ENCODE measurements at places on chromosomes 2 and 18.
A peak's percentile ranks its signal among the peaks of the same experiment; 100 is the strongest.

DNA sequence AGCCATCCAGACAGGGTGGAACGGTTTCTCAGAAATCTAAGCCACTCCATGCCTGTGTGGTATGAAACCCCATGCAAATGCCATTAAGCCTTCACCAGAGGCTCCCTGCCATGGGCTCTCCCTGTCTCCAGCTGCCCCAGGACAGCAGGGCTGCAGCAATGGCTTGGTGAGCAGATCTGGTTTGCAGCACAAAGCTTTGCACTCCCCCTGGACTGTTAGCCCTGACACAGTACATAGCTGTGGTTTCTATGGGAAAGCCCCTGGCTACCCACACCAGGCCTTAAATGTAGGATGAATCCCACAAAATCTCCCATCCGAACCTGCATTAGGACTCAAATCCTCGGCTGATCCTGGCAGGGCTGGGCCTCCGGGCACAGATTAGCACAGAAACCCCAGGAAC is 291.6 kb downstream of the TNS1 start:
- DNase-seq: no peak

GRCh38 chr18:7927119-7927518 is 360.0 kb downstream of the PTPRM start:
- no peak for DNase-seq

DNA sequence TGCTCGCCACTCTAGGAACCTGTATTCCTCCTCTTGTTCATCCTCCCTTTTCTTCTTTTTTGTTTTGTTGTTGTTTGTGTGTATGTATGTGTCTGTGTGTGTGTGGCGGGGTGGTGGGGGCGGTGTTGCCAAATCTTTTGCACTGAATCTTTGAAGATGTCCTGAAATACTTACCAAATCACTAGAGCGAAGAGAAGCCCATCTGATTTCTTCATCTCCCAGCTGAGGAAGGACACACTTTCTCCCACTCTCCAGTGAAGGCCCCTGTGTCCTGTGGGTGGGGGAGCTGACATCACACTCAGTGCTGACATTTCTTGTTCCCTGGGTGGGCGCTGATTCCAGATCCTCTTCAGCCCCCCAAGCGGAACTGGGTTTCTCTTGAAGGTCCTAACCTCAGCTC is 74.5 kb downstream of the NEDD4L start:
- no peak for DNase-seq

DNA sequence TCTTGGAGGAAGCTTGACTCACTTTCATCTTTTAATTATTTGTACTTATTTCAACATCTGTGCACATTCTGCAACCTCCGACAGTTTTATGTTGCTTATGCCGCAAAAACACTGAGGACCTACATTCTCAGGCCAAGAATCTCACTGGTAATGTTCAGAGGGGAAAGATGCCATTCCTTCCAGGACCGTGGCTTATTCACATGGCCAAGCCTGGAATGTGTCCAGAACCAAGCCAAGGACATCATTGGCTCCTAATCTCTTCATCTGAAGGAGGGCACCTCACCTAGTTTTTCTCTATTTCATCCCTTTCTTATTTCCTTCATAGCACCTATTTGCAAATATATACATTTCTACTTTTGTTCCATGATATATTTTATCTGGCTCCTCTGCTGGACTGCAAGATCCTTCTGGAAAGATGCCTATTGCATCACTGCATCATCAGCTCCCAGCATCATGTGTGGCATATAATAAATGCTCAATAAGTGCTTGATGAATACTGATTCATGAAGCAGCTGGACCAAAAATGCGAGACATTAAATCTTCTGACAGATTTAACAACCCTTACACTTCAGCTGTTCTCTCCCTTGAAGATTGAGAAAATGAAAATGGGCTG is 377.1 kb downstream of the TNS1 start:
- DNase-seq: no peak

GRCh38 chr18:76395609-76396008 is 99.4 kb downstream of the ZNF516 start:
- DNase-seq: no peak

DNA sequence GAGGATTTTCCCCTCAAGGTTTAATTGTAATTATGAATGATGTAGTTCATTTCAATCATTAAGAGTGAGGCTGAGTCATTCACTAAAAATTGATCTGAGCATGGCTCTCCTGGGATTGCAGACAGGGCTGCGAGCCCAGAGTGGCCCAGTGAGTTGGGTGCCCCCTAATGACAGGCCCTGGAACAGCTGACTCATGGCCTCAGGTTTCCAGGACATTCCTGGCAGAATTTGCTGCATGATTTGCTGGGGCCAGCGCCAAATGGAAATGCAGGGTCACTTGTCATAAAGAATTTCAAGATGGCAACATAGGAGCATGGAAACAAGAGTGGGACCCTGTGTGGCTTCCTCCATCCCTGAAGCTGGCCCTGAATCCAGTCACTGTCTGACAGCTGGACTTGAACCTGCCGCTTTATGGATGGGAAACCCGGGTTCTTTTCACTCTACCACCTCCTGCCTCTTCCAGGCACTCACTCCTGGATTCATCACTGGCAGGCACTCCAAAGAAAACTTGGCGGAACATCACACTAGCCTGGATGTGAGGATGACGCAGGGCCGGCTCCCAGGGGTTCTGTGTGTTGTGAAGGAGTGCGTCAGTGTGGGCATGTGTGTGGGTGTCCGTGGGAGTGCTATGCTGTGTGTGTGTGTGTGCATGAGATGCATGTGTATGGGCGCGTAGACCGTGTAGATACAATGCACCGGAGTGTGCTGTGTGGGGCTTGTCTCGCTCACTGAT is 15.2 kb downstream of the OTOF start:
- peak; percentile 51 for DNase-seq

GRCh38 chr2:63738019-63738418 is 103.7 kb upstream of the UGP2 start:
- DNase-seq: no peak

- DNase-seq: no peak
These were observed 1407.0 kb upstream of the CELF4 start for GRCh38 chr18:38972571-38972970.

GRCh38 chr2:101273056-101273455 is 20.4 kb downstream of the CNOT11 start:
- DNase-seq: no peak

DNA sequence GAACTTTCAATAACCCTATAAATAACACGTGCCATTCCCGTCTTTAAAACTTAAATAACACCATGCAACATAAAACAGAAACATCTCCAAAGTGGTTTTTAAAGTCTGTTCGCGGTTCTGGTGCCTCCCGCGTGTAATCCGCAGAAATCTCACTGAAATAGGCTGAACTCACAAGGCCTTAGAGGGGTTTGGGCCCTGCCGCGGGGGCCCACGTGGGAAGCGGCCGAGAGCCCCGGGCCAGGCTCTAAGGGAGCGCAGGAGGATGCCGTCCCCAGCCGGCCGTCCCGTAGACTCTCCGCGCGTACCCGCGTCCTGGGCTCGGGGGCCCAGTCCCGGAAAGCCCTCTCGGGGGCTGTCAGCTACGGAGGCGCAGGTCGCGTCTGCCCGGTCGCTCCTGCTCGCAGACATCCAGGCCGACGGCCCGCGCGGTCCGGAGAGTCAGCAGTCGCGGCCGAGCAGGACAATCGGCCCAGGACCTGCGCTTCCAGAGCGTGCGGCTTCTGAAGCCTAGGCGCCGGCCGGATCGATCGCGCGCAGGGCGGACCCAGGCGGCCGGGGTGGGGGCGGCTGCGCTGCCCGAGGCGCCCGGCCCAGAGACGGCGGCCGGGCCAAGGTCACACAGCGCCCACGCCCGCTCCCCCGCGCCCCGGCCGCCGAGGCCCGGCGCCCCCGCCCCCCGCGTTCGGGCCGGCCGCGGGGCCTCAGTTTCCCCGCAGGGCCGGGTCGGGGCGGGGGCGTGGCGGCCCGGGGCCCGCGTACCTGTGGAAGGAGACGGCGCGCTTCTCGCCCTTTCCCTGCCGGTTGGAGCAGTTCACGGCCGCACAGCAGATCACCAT is 558 bp downstream of the THAP4 start:
- peak; percentile 48 for DNase-seq

GRCh38 chr2:179861027-179861415 is 391 bp downstream of the ZNF385B start:
- DNase-seq: no peak

- no peak for DNase-seq
These were observed 99.6 kb downstream of the TPGS2 start for GRCh38 chr18:36729197-36729596.

- peak; percentile 53 for DNase-seq
These were observed 4.0 kb downstream of the SLC14A2 start for GRCh38 chr18:45619062-45619825.

DNA sequence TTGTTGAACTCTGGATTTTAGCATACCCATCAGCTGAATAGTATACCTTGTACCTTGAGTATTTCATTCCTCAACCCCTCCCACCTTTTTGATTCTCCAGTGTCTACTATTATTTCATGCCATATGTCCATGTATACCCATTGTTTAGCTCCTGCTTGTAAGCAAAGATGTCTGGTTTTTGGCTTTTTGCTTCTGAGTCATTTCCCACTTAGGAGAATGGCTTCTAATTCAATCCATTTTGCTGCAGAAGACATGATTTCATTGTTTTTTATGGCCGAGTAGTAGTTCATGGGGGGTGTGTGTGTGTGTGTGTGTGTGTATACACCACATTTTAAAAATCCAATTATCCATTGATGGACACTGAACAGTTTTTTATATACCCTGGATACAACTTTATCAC is 24.3 kb upstream of the MOCOS start:
- DNase-seq: no peak

DNA sequence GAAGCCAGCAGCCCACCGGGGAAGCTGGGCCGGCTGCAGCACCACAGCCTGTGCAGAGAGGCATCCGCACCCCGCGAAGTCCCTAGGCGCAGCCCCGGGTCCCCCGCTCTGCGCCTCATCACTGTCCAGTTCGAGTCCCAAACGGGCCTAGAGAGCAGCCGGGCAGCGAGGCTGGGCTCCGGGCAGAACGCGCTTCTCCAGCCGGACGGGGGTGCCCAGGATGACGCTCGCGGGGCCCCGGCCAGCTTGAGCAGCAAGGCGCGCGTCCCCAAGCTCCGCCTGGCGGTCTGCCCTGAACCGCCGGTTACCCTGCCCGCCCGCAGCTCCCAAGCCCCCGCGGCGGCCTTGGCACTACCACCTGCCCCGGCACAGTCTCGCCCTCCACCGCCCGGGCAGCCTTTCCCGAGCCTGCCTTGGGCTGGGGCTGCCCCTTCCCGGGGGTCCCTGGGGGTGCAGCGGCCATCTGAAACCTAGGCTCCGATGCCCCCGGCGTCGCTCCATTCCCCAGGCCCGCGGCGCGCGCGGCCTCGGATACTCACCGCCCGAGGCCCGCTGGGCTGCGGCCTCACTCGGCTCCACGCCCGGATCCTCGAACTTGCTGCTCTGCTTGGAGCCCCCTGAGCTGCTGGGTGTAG is 591 bp downstream of the SLC16A14 start:
- DNase-seq: peak; percentile 26

- peak; percentile 41 for DNase-seq
These were observed 1.1 kb upstream of the SPAST start for GRCh38 chr2:32061973-32062861.

GRCh38 chr2:68044099-68044498 is 18.7 kb downstream of the C1D start:
- no peak for DNase-seq

DNA sequence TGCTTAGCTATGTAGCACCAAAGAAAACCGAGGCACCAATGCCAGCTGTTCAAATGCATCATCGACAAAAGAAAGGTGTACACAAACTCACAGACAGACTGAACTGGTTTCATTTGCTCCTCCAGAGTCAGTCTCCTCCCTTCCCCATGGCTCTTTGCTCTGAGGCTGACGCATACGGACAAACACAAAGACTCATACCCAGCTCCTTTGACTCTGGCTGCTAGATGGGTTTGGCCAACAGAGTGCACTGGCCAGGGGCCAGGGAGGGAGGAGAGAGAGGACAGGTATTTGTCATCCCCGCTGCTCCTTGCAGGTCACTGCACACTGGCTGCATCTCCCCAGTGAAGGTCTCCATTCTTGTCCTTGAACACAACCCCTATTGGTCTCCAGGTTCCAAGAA is 40.7 kb downstream of the DNER start:
- DNase-seq: no peak

DNA sequence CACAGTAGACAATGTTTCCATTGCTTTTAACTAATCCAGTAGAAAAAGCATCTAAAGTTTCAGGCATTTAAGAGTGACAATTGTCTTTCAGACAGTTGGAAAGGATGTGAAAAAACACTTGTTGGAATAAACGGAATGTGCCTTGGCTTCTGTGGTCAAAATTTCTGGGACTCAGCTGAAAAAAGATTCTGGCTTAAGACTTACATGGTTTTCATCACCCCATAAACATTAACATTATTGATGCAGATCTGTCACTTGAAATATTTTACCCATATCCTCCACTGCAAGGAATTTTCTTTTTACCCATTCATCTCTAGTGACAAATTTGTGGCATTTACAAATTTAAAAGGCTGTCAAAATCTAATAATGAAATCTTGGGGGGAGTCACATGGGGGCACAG is 166.0 kb downstream of the SRBD1 start:
- DNase-seq: no peak

DNA sequence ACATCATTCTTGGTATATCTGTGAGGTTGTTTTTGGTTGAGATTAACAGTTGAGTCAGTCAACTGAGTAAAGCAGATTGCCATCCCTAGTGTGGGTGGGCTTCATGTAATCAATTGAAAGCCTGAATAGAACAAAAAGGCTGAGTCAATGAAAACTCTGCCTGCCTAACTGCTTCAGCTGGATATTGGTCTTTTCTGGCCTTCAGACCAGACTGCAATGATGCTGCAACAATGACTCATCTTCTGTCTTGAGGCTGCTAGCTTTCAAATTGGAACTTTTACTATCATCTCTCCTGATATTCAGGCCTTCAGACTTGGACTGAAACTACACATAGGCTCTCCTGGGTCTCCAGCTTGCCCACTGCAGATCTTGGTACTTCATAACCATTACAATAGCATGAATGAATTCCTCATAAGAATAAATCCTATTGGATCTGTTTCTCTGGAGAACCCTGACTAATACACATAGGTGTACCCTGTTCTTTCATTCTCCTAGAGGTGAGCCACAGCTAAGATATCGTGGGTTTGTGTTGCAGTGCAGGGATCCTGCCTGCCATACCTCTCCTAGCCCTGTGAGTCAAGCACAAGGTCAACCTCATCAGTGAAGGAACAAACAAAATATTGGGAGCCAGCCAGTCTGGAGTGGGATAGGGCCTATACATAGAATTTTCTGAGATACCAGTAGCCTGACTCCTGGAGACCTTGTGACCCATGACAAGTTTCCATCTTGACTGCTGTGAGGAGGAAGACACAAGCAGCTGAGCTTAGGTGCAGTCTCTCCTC is 473.8 kb downstream of the DCC start:
- DNase-seq: no peak

GRCh38 chr2:131148426-131148825 is 43.3 kb downstream of the PLEKHB2 start:
- DNase-seq: no peak

DNA sequence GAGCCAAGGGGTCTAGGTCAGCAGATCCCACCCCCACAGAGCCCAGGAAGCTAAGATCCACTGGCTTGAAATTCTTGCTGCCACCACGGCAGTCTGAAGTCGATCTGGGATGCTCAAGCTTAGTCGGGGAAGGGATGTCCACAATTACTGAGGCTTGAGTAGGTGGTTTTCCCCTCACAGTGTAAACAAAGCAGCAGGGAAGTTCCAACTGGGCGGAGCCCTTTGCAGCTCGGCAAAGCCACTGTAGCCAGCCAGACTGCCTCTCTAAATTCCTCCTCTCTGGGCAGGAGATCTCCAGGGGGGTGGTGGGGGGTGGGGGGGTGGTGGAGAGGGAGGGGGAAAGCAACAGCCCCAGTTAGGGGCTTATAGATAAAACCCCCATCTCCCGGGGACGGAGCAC is 419.5 kb downstream of the NUP35 start:
- no peak for DNase-seq

Data from NCI-H446 (cell line).